ENCODE measurements at places on chromosomes 3 and 15.

DNA sequence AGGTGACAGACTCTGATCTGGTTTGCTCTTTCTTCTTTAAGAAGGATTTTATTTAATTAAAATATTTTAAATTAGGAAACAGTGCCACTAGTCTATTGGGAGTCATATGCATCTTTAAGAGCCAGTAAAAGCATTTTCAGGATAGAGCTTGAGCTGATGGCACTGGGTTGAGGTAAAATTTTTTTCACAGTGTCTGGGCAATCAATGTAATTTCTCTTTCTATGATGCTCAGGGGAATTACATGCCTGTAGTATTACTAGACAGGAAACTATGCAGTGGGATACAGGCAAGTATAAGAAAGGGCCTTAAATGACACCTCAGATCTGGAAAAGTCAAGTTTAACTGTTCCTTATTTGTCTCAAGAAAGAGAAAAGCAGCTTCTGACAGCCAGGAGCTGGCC lies 76.4 kb downstream of the GAP43 start:
- no peak for DNase-seq

DNA sequence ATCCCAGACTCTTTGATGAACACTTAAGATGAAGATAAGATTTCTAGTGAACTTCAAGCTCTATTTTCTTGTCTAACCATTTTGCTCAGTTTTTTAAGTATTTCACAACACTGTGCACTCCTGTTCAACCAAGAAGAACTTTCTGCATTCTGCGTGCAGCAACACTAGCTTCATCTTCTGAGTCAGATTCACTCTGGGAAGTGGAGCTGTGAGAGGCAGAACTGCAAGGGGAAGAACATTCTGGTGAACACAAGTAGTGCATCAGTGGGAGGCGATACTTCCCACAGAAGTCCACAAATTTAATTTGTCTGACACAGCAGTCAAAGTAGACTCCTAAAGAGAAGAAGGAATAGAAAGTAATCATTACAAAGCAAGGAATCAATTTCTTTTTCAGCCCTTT lies 18.1 kb downstream of the LRRC58 start:
- no peak for DNase-seq

DNA sequence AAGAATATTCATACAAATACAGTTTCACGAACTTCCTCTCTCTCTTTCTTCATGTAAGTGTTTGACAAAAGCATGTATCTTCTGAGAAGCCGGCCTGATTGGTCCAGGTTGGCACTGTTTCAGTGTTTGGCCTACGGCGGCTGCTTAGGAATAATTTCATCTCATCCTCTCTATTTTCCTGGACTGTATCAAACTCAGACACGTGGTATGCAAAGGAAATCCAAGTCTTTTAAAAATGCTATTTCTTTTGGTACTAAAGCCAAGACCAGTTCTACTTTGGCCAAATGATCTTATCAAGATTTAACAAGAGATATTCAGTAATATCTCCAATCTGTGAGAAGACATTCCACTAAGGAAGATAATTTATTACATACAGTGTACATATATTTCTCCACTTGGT lies 152.8 kb downstream of the TIGIT start:
- no peak for DNase-seq

- no peak for DNase-seq
Observed at GRCh38 chr3:154849408-154849807, 230.7 kb upstream of the MME start.

DNA sequence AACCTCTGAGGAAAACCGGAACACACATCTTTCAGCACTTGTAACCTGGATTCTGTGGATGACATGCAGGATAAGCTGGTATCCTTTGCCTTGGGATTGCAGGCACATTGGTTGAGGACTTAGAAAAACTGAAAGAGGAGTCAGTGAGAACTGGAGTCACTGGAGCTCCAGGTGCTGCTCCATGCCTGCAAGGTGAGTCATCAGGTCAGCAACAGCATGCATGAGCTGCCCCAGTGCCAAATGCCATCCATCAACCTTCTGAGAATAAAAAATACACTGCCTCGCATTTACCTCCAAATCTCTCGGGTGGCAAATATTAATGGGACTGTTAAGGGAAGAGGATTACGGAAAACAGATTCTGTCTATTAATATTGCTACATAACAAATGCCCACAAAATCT lies 729.1 kb downstream of the NTRK3 start:
- DNase-seq, result no peak

DNA sequence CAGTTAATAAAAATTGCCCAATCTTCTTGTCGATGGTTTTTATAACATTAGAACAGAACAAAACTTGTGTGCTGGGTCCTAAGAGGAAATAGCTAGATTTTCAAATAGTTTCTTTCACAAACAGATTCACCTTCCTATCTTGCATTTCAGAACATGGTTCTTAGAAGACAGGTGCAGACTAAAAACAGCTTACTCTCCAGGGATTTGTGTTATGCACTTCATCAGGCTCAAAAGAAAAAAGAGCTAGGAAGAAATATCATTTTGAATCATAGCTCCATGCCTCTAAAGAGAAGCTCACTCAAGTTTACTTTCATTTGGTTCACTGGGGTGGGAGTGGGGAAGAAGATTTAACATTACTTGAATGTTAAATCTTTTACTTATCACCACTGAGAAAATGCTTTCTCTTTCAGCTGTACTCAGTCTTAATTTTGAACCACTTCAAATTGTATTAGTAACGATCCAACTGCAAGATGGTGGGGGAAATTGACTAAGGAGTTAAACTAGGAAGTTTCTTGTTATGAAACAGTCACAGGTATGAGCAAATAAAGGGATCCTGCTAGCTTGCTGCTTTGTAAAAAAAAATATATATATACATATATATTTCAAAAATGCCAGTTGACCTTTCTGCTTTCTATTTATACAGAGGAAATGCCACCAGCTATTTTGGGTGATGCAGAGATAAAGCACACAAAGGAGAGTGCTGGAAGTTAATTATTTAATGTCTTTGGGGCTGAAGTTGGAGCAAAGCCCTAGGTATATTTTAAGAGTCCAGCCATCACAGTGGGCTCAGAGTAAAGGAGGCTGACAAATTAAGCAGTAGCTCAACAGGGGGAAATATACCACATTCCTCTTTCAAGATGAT lies 28.3 kb upstream of the NUDT16 start:
- no peak for DNase-seq

DNA sequence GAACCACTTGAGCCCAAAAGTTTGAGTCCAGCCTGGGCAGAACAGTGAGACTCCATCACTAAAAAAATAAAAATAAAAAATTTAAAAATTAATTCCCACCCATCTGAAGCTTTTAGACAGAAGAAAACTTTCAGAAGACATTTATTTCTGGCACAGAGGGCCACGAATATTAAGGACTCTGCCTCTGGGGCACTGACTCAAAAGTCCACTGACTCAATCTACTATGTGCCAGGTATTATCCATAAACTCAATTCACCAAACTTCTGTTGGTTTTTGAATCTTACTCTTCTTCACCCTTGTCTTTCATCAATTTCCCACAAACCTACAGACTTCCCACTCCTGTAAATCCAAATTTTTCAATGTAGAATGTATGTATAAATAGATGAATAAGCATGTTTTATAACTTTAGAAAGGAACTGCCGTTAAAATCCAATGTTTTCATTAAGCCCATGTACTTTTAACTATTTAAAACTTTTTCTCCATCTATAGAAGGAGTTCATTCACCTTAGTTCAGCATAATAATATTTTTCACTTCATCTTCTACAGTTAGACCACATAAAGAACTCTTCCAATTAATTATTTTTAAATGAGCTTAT lies 19.9 kb downstream of the ATP13A3 start:
- DNase-seq, result no peak

GRCh38 chr15:101357333-101357732 lies 62.3 kb upstream of the SNRPA1 start:
- no peak for DNase-seq

DNA sequence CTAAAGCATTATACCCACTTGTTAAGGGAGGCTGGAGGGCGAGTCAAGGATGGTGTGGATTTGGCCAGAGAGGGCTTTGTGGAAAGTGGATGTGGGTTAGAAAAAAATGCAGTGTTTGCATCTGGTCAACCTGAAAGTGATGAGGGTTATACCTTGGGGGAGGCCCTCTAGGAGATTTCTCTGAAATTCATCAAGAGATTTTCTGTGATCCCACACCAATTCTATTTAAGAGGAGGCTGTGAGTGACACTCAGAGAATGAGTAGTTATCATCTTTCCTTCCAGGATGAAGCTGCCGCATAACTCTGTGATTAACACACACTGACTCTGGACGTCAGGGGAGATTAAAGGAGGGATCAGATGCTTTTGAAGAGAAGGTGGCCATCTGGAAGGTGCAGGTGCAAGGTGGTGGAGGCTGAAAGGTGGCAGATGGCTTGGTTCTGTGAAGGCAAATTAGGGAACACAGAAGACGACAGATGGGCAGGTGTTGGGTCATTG lies 54.8 kb downstream of the ANAPC13 start:
- DNase-seq, result no peak

- DNase-seq, result no peak
Observed at GRCh38 chr3:20622304-20622703, 436.3 kb upstream of the SGO1 start.

GRCh38 chr3:36372534-36372935 lies 7.8 kb upstream of the STAC start:
- no peak for DNase-seq

GRCh38 chr3:154364849-154365248 lies 40.6 kb upstream of the DHX36 start:
- no peak for DNase-seq

DNA sequence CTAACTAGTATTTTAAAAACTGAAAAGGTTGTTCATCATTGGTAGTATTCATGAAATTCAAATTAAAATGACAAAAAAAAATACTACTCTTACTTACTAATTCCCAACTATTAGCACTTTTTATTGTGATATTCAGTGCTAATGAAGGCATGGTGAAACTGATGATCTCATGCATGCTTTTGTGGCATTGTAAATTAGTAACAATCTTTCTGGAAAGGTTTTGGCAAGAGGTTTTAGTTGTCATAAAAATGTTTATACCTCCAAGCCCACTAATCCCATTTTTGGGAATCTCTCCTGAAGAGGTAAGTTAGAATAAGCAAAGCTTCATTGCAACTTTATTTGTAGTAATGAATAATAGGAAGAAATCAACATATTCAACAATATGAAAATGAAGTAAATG lies 53.0 kb downstream of the LYSMD4 start:
- DNase-seq, result no peak

GRCh38 chr15:69568173-69569009 lies 115.8 kb downstream of the RPLP1 start:
- DNase-seq, result no peak

- no peak for DNase-seq
Observed at GRCh38 chr3:143809121-143809621, 39.1 kb downstream of the SLC9A9 start.

DNA sequence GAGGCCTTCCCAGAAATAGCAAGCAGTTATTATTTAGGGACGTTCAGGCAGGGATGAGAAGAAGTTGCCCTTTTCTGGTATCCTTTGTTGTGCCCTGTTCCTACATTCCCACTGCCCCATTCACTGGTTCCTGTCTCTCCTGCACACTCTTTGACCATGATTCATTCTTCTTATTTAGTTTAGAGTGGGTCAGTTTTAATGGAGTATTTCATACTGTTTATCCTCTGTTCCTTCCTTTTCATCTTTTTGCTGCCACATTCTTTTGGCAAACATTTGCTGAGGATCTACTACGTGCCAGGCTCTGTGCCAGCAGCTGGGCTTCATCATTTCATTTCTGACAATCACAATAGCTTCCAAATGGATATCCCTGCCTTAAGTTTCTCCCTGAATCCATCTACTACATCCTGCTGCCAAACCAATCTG lies 11.8 kb upstream of the EID1 start:
- DNase-seq, result no peak

DNA sequence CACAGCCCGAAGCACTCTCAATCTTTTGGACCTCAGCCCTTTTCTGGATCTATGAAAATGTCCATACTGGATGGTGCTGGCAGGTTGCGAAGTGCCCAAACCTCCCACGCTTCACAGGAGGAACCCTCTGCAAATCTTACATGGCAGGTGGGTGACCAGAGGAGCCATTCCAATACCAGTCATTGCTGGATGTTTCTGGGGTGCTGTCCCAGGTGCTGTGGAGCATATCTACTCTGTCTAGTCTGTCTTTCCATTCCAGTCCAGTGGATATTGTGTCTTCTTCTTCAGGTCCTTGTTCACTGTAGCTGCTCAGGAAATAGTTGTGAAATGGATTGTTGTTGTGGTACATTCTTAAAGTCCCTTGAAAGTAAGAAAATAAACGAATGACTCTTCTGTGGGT lies 10.7 kb upstream of the ADIPOQ start:
- no peak for DNase-seq

DNA sequence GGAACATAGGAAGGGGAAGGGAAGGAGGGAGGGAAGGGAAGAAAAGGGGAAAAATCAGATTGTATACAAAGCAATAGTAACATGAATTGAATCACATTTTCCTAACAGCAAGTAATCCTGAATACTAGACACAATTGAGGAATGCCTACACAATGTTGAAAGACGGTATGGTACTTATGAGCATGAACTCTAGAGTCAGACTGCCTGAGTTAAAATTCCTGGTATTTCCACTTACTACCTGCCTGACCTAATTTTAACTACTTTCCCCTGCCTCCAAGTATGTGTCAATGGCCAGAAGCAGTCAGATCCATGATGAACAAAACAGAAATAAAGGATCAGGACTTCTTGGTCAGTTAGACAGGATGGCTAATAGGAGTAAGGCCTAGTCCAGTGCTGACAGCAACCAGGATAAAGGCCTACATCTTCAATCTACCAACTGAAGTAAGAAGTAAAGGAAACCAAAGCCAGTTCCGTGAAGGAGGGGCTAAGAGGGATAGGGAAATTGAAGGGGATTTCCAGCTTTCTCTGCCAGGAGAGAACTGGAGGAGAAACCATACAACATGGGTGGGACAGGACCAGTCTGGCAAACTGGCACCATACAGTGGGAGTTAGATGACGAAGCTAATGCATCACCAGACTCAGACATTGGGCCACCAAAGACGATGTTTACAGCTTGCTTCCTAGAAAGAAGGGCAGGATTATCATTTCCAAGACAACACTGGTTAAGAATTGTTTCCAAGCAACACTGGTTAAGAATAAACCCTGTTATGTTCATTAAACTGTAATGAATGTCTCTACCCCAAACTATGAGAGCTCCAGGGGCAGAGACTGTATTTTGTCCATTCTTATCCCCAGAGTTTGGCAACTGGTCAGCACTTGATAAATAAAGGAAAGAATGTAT lies 151.6 kb upstream of the UBE2E2 start:
- no peak for DNase-seq

DNA sequence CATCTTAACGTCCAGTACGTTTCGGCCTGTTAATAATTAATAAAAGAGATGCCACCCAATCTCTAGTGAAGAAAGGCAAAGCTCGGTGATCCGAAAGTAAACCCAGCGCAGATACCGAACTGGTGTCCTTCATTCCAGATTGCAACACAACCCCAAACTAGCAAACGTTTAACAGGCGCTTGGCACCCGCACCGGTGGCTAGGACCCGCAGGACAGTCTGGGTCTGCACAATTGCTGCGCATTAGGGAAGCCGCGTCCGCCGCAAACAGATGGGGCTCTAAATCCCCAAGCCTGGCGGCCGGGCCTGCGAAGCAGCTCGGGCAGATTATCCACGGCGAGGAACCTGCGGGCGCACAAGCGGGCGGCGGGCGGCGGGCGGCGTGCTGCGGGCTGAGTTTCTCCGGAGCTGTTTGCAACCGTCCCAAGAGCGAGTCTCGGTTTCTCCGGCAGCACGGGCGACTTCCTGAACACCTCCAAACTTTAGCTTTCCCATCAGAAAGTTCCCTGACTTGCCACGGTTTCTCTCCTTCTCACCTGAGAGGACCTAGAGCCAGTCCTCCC lies 112.1 kb upstream of the ICE2 start:
- DNase-seq, result no peak

- no peak for DNase-seq
Observed at GRCh38 chr3:37905987-37906674, 44.5 kb downstream of the CTDSPL start.

- no peak for DNase-seq
Observed at GRCh38 chr3:18144571-18144970, 280.6 kb downstream of the SATB1 start.

Measured in activated CD8-positive, alpha-beta memory T cell treated with anti-CD3 and anti-CD28 coated beads for 4 hours (primary cell).